Neural progenitor cell (in vitro differentiated cells): ENCODE measurements at places on chromosomes 13 and 19. TPM values are rescaled to one million over a fixed set of nuclear protein-coding genes. Genes with fewer than 3 reads are reported as not detected.

- no peak overlapping the region for H3K4me3 ChIP-seq
- no peaks in the 10 kb centered on the region for H3K36me3 ChIP-seq
- DNase-seq = no peak
- H3K27ac ChIP-seq = no peak overlapping the region
- H3K4me1 ChIP-seq = no peaks in the 10 kb centered on the region
These were observed 8.8 kb downstream of the PAF1 start for GRCh38 chr19:39381910-39382611.

GRCh38 chr13:72960114-72960513 is 98.7 kb upstream of the KLF5 start:
- no peaks in the 10 kb centered on the region for H3K4me1 ChIP-seq
- no peak overlapping the region for H3K4me3 ChIP-seq
- H3K27me3 ChIP-seq = no peaks in the 10 kb centered on the region
- H3K27ac ChIP-seq = no peak overlapping the region

Gene ELANE
- total RNA-seq = not detected in 2 replicates

- H3K27me3 ChIP-seq = no peaks in the 10 kb centered on the region
- peak within 1 kb of the TSS; percentile 54 for H3K27ac ChIP-seq
- H3K4me3 ChIP-seq = peak within 1 kb of the TSS; percentile 74
- peaks cover 27% of the 10 kb centered on the region for H3K36me3 ChIP-seq
These were observed at the start of the genes ZNF568 and ZNF829 for GRCh38 chr19:36915992-36916830. ZNF568 (plus strand) TSS chr19:36916332; CDS start chr19:36922771, 6,439 bp downstream. ZNF829 (minus strand) TSS chr19:36916291; CDS start chr19:36915167, 1,124 bp downstream.

Gene GAPDHS
- total RNA-seq = not detected in 2 replicates

Gene FCAR
- total RNA-seq = not detected in 2 replicates

Gene FUT1
- 2.9 and 5.1 TPM in 2 replicates for total RNA-seq

DNA sequence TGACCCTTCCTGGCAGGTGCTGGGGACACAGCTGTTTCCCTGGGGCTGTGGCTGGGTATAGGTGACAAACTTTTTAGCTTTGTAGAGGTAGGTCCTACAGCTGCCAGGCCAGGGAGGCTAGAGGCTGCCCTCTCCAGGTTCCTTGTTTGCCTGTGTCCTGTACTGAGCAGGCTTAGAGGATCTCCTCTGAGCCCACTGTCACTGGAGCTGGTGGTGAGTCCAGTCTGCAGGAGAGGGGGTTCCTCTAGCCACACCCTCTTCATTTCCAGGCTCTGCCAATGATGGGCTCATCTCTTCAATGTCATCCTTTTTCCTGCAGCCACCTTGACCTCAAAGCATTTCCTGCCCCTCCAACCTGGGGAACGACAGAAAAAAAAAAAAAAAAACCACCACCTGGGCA is 12.6 kb upstream of the RAB11B start:
- H3K4me3 ChIP-seq = no peak overlapping the region
- DNase-seq = no peak
- no peaks in the 10 kb centered on the region for H3K4me1 ChIP-seq
- no peaks in the 10 kb centered on the region for H3K27me3 ChIP-seq
- H3K27ac ChIP-seq = no peak overlapping the region
- H3K36me3 ChIP-seq = no peaks in the 10 kb centered on the region

Gene ZNF497
- 3.7 and 8.0 TPM in 2 replicates for total RNA-seq
